Stimulated activated CD4-positive, alpha-beta T cell treated with anti-CD3 and anti-CD28 coated beads, Interleukin-1b, Interleukin-23, amount 100 ng/mL, for 48 hours (primary cell): ENCODE measurements at places on chromosomes 12 and 14.

DNA sequence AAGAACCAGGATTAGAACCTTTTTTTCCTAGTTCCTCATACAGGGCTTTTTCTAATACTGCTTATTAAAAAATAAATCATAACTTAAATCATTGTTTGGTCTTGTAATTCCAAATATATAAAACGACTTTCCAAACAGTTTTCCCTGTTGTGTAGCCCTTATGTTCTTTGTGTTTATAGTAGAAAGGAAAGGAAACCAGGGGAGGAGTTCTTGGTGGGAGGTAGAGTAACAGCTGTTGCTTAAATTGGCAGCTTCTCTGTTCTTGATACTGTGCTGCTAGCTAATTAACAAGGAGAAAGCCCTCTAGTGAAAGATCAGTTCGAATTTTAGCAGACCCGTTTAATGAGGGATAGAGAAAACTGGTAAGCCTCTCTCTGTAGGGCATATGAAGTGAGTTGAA is 15.0 kb downstream of the SRP54 start:
- no peak for DNase-seq

DNA sequence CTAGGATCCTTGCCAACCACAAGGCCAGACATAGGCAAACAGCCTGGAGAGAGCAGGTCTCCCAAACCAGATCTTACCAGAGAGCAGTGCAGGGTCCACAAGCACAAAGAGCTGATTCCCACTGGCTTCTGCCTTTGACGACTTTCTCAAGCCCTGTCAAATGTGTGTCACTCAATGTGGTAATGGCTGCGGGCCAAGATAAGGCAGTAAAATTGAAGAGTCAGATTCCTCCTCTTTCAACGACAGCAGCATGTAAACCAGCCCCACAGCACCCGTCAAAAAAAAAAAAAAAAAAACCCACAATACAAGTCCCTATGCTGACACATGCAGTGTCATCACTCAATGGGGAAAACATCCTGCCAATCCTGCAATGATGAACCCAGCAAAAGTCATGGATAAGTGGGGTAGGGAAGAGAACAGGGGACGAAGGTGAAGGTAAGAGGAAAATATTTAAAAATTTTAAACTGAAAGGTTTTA is at the start of gene STON2:
Gene STON2 (minus strand): TSS at position 123 of the 477 bp plus-strand sequence. CDS start 1,942 bp downstream, outside the sequence.
- DNase-seq, result peak; percentile 50

GRCh38 chr12:1117970-1118563 is 127.0 kb downstream of the ERC1 start:
- peak; percentile 65 for DNase-seq

- no peak for DNase-seq
These were observed 54.1 kb downstream of the LRP6 start for GRCh38 chr12:12212769-12213168.

- no peak for DNase-seq
These were observed 27.5 kb downstream of the MMAB start for GRCh38 chr12:109545826-109546225.

DNA sequence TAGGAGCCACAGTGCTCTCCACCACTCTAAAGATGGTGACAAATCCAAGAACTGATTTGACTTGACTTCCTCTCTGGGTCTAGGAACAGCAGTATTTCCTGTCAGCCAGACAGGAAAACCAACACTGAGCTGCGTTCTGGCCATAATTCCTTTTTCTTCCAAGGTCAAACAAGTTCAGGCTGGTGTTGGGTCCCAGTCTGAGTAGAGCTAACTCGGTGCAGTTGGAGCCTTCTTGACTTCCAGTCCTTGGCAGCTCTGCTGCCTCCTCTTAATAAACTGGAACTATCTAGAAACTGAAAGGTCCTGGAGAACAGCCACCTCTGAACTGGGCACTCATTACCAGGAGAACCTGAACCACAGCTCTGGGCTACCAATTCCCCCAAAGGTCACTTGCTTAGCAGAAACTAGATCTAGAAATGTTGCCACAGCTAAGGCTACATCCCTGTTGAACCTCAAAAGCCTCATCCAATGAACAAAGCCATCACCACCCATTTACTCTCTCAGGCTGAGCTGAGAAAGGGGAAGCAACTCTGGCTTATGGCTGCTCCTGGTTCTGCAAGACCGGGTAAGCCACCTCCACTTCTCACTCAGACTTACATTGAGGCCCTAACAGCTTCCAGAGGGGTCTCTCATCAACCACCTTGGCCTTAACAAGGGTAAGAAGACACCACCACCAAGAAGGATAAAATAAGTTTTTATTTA is 27.7 kb downstream of the MAX start:
- no peak for DNase-seq

DNA sequence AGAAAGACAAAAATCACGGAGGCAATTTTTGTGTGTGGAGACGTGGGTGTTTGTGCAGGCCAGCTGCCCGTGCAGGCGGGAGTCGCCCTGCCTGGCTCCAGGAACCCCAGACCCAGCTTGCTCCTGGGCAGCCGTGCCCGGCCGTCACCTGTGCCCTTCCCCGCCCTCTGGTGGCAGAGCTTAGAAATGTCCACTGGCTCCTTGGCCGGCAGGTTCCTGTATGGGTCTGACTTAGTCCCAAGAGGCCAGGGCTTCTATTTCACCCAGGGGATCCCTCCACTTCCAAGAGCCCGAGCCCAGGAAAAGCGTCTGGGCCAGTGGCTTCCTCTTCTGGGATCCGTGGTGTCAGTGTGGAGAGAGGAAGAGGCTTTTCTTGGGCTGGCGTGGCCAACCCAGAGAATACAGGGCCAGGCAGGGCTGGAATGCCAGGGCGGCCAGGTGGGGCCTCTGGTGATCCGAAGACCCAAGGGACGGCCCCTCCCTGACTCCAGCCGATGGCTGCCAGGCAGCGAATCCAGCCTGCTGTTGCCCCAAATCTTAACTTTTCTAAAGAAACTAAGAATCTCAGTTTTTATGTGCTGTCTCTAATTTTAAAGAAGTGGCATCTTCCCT is 120.9 kb downstream of the TMEM132C start:
- peak; percentile 6 for DNase-seq
